ENCODE measurements at places on chromosomes 16 and 17.

DNA sequence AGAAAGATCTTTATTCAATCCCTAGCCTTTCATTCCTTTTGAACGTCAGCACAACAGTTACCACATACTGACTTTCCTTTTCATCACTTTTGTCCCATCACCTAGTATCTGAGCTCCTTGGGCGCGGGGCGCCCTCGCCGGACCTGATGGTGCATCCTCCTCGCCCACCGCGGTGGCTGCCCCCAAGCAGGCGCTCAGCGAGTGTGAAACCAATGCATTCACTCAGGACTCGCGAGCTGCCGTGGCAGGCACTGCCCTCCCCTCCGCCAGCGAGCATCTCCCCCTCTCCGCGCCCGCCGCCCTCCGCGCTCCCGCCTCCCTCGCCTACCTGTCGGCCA lies 756 bp downstream of the KLHL11 start:
- H3K27ac ChIP-seq = no peak overlapping the region
- DNase-seq = no peak
- H3K4me1 ChIP-seq = peaks cover 33% of the 10 kb centered on the region
- no peak overlapping the region for H3K4me3 ChIP-seq

DNA sequence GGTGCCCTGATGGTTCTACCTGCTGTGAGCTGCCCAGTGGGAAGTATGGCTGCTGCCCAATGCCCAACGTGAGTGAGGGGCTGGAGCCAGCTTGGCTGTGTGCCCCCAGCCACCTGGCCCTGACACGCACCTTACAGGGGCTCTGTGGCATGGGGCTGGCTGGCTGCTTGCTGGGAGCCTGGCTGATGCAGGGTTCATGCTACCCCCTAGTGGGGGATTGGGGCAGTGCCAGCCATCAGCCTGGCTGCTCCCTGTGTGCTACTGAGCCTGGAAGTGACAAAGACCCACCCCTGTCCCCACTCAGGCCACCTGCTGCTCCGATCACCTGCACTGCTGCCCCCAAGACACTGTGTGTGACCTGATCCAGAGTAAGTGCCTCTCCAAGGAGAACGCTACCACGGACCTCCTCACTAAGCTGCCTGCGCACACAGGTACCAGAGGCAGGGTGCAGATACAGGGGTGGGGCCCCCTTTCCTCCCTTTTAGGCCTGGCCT lies 5.7 kb downstream of the GRN start:
- H3K27me3 ChIP-seq = peaks cover 8% of the 10 kb centered on the region
- H3K36me3 ChIP-seq = peaks cover 10% of the 10 kb centered on the region
- H3K27ac ChIP-seq = no peak overlapping the region
- DNase-seq = peak; percentile 76
- peaks cover 24% of the 10 kb centered on the region for H3K4me1 ChIP-seq
- H3K4me3 ChIP-seq = no peak overlapping the region

DNA sequence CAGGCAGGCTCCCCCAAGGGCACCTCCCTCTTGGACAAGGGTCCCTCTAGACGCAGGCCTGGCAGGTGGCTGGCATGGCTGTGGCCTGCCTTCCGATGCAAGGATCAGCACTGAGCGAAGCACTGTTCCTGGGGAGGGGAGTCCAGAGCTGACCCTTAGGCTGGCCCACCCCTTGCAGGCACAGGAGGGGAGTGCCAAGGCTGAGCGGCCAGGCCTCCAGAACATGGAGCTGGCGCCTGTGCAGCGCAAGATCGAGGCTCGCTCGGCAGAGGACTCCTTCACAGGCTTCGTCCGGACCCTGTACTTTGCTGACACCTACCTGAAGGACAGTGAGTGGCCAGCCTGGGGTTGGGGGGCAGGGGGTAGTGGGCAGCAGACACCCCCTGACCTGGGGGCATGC lies 16.8 kb upstream of the MYO15B start:
- no peak for DNase-seq
- H3K27ac ChIP-seq = peak overlapping the region; percentile 46
- no peak overlapping the region for H3K4me3 ChIP-seq
- no peaks in the 10 kb centered on the region for H3K27me3 ChIP-seq
- H3K36me3 ChIP-seq = no peaks in the 10 kb centered on the region

GRCh38 chr16:50917950-50918703 lies 176.2 kb downstream of the CYLD start:
- no peaks in the 10 kb centered on the region for H3K27me3 ChIP-seq
- H3K4me1 ChIP-seq = no peaks in the 10 kb centered on the region
- H3K36me3 ChIP-seq = no peaks in the 10 kb centered on the region

DNA sequence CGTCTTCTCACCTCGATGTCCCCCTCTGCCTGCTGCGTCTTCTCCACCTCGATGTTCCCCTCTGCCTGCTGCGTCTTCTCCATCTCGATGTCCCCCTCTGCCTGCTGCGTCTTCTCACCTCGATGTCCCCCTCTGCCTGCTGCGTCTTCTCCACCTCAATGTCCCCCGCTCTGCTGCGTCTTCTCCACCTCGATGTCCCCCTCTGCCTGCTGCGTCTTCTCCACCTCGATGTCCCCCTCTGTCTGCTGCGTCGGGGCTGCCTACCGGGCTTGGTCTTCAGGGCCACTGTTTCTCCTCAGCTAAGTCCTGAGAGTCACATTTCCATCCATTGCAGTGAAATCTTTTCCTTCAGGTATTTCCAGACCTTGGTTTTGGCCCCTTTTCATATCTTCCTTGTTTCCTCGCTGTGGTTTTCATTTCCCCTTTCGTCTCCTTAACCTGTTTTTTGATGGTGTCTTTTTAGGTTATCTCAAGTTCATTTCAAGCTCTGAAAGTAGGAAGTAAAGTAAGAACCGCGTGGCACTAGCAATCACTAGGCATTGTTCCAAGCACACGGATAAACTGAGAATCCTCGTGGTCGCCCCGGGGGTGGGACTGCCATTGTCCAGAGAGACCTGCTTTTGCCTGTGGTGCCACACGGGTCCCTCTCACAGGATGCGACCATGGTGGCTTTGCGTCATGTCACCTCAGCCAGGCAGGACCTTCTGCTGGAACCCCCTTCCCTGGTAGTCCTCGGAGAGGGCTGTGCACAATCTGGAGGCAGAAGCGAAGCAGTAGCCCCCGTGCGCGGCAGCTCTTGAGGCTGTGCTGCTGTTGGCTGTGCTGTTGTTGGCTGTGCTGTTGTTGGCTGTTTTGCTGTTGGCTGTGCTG lies 9.5 kb upstream of the ZNF750 start:
- peaks cover 16% of the 10 kb centered on the region for H3K4me1 ChIP-seq
- peaks cover 8% of the 10 kb centered on the region for H3K36me3 ChIP-seq
- no peak overlapping the region for H3K4me3 ChIP-seq

DNA sequence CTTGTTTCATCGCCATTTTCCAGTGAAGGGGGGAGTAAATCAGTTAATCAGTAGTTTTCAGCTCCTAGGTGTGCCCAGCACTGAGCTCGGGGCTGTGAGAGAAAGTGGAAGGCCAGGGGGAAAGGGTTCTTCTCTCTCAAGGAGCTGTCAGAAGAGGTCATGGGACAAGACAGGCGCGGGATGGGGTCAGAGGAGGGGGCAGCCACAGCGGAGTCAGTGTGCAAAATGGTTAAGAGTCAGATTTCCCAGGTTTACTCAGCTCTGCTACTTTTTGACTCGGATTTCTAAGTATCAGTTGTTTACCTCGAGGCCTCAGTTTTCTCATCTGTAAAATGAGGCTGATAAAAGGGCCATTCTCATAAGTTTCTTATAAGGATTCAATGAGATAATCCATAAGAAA lies 4.3 kb upstream of the XYLT1 start:
- H3K27me3 ChIP-seq = peaks cover 20% of the 10 kb centered on the region
- H3K4me3 ChIP-seq = no peak overlapping the region
- DNase-seq = no peak
- H3K27ac ChIP-seq = no peak overlapping the region
- no peaks in the 10 kb centered on the region for H3K36me3 ChIP-seq
- H3K4me1 ChIP-seq = peaks cover 41% of the 10 kb centered on the region

DNA sequence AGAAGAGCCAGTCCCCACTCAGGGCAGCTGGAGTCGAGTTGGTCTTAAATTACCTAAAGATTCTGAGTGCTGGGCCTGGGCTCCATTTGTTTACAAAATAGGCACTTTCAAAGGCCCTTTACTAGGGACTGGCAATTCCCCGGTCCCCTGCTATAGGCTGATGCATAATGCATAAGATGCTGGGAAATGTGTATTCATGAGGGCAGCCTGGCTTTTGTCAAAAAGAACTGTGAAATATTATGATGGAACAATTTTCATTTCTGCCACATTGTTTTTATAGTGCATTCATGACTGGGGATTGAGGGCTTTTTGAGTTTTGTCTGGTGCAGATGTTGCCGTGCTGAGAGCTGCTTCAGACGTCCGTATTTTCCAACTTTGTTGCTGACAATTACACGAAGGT lies 617.0 kb upstream of the CDH5 start:
- no peak overlapping the region for H3K27ac ChIP-seq
- no peaks in the 10 kb centered on the region for H3K4me1 ChIP-seq
- DNase-seq = no peak
- no peaks in the 10 kb centered on the region for H3K36me3 ChIP-seq
- H3K4me3 ChIP-seq = no peak overlapping the region

- H3K4me1 ChIP-seq = no peaks in the 10 kb centered on the region
- H3K27ac ChIP-seq = no peak overlapping the region
- H3K36me3 ChIP-seq = no peaks in the 10 kb centered on the region
- no peak overlapping the region for H3K4me3 ChIP-seq
- DNase-seq = no peak
These were observed 75.2 kb upstream of the CIBAR2 start for GRCh38 chr16:85187447-85187846.

DNA sequence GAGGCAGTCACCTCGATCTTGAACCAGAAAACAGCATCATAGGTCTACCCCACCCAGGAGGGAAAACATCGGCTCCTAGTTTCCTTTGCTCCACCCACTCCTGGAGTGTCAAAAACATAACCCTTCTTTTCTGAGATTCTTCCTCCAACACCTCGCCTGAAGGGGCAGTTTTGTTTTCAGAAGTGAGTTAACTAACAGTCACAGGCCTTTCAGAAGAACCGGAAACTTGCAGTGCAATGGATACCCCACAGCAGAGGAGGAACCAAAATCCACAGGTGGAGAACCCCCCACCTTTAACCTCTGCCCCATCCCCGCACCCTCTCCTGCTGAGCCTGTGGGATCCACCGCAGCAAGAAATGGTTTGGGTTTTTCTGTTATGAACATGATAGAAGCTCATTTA lies 7.8 kb upstream of the TEX2 start:
- H3K4me3 ChIP-seq = peak overlapping the region; percentile 40
- peak overlapping the region; percentile 84 for H3K27ac ChIP-seq
- DNase-seq = peak; percentile 12
- H3K36me3 ChIP-seq = peaks cover 4% of the 10 kb centered on the region
- peaks cover 14% of the 10 kb centered on the region for H3K27me3 ChIP-seq
- H3K4me1 ChIP-seq = peaks cover 29% of the 10 kb centered on the region

- H3K4me1 ChIP-seq = no peaks in the 10 kb centered on the region
- no peak overlapping the region for H3K4me3 ChIP-seq
- no peak for DNase-seq
- no peaks in the 10 kb centered on the region for H3K27me3 ChIP-seq
These were observed 2140.2 kb downstream of the TP53TG3F start for GRCh38 chr16:35599429-35600160.

- no peak for DNase-seq
- no peaks in the 10 kb centered on the region for H3K4me1 ChIP-seq
These were observed 290.4 kb downstream of the TOX3 start for GRCh38 chr16:52256310-52257078.

DNA sequence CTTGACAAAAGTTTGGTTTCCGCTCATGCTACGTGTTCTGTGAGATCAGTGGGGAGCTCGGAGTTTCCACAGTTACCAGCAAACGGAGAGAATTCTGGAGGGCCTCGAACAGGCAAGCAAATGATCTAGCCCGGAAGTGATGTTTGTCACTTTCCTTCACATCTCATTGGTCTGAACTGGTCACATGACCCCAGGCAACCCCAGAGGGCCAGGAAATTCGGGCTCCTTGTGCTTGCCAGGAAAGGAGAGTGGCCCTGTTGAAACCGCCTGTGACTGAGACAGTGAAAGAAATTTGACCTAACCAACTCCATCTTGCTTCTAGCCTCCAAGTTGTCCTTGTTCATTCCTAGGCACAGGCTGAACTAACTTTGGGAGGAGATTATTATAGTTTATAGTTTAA lies 23.0 kb downstream of the SPPL2C start:
- H3K27me3 ChIP-seq = peaks cover 13% of the 10 kb centered on the region
- H3K4me1 ChIP-seq = peaks cover 8% of the 10 kb centered on the region
- no peak for DNase-seq
- H3K4me3 ChIP-seq = no peak overlapping the region
- no peaks in the 10 kb centered on the region for H3K36me3 ChIP-seq

GRCh38 chr16:11292076-11292748 lies 11.1 kb upstream of the PRM1 start:
- peaks cover 2% of the 10 kb centered on the region for H3K36me3 ChIP-seq
- H3K27me3 ChIP-seq = peaks cover 11% of the 10 kb centered on the region
- peaks cover 51% of the 10 kb centered on the region for H3K4me1 ChIP-seq
- no peak overlapping the region for H3K27ac ChIP-seq
- no peak for DNase-seq

DNA sequence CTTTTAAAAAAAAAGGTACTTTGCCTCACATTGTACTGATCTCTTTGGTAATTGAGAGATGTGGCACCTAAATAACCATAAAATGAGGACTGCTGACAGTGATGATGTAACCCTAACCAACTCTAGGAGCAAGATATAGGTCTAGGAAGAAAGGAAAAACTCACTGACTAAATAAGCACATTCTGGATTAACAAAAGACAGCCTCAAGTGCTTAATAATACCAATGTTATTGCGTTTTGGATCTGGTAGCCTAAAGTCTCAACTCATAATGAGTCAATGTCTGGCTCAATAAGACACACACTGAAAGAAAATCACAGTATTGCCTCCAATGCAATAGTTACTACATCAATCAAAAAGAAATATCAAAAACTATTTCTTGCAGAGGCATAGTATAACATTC lies 3.0 kb downstream of the ERN1 start:
- no peaks in the 10 kb centered on the region for H3K27me3 ChIP-seq
- peaks cover 75% of the 10 kb centered on the region for H3K4me1 ChIP-seq
- peak overlapping the region; percentile 92 for H3K4me3 ChIP-seq
- no peak for DNase-seq

GRCh38 chr16:85948138-85948509 lies 49.2 kb downstream of the IRF8 start:
- H3K27ac ChIP-seq = no peak overlapping the region
- no peak overlapping the region for H3K4me3 ChIP-seq
- no peaks in the 10 kb centered on the region for H3K36me3 ChIP-seq
- no peak for DNase-seq

GRCh38 chr16:86505899-86506864 lies 4.1 kb upstream of the FOXF1 start:
- H3K36me3 ChIP-seq = no peaks in the 10 kb centered on the region
- H3K27ac ChIP-seq = peak overlapping the region; percentile 2
- peaks cover 76% of the 10 kb centered on the region for H3K27me3 ChIP-seq
- H3K4me3 ChIP-seq = no peak overlapping the region

- H3K4me1 ChIP-seq = no peaks in the 10 kb centered on the region
- DNase-seq = peak; percentile 39
- no peaks in the 10 kb centered on the region for H3K36me3 ChIP-seq
- no peak overlapping the region for H3K27ac ChIP-seq
- no peak overlapping the region for H3K4me3 ChIP-seq
These were observed 24.3 kb upstream of the TMEM220 start for GRCh38 chr17:10754109-10754508.

GRCh38 chr17:47257651-47258339 lies 4.2 kb downstream of the ITGB3 start:
- DNase-seq = no peak
- peaks cover 60% of the 10 kb centered on the region for H3K27me3 ChIP-seq
- no peaks in the 10 kb centered on the region for H3K36me3 ChIP-seq
- H3K4me3 ChIP-seq = no peak overlapping the region
- H3K4me1 ChIP-seq = peaks cover 33% of the 10 kb centered on the region

- no peaks in the 10 kb centered on the region for H3K4me1 ChIP-seq
- H3K27me3 ChIP-seq = peaks cover 21% of the 10 kb centered on the region
- H3K27ac ChIP-seq = no peak overlapping the region
- H3K4me3 ChIP-seq = no peak overlapping the region
These were observed 1.1 kb downstream of the SYT17 start for GRCh38 chr16:19169082-19169639.

GRCh38 chr16:75263963-75264445 lies 12.6 kb upstream of the BCAR1 start:
- peak overlapping the region; percentile 46 for H3K27ac ChIP-seq
- H3K27me3 ChIP-seq = peaks cover 41% of the 10 kb centered on the region
- no peak for DNase-seq
- H3K36me3 ChIP-seq = no peaks in the 10 kb centered on the region
- H3K4me3 ChIP-seq = no peak overlapping the region

All from activated CD4-positive, alpha-beta T cell treated with anti-CD3 and anti-CD28 coated beads, Interleukin-2, amount 10 ng/mL, durations not matched to agents 7 days and 5 days (primary cell).